ENCODE measurements at places on chromosomes 6 and 20. TPM values are rescaled to one million over a fixed set of nuclear protein-coding genes. Genes with fewer than 3 reads are reported as not detected.

Gene HCK
- polyA plus RNA-seq: not detected

Gene TCF21
- not detected for polyA plus RNA-seq

Gene OOEP
- not detected for polyA plus RNA-seq

Gene TPX2
- polyA plus RNA-seq: 51.2 TPM

Gene TBXT
- polyA plus RNA-seq: not detected

Gene BFSP1
- polyA plus RNA-seq: 2.2 TPM

Gene NMBR
- 0.03 TPM for polyA plus RNA-seq

Gene PLA2G7
- 5.4 TPM for polyA plus RNA-seq

Gene KIF25
- polyA plus RNA-seq: not detected

Gene SEL1L2
- not detected for polyA plus RNA-seq

Gene HLA-A
- polyA plus RNA-seq: 291 TPM

Gene CD109
- 77.5 TPM for polyA plus RNA-seq

Gene MUCL3
- 0.03 TPM for polyA plus RNA-seq

Gene FAM217A
- polyA plus RNA-seq: not detected

Gene OR2B6
- polyA plus RNA-seq: not detected

Gene MICA
- polyA plus RNA-seq: 38.8 TPM

Measured in mammary epithelial cell (primary cell).